ENCODE measurements at places on chromosomes 16 and 17.

GRCh38 chr16:89949121-89949742, 677 bp downstream of the DEF8 start:
- DNase-seq: no peak

GRCh38 chr17:66747578-66748275, 87.2 kb upstream of the CACNG5 start:
- DNase-seq: peak; percentile 82

DNA sequence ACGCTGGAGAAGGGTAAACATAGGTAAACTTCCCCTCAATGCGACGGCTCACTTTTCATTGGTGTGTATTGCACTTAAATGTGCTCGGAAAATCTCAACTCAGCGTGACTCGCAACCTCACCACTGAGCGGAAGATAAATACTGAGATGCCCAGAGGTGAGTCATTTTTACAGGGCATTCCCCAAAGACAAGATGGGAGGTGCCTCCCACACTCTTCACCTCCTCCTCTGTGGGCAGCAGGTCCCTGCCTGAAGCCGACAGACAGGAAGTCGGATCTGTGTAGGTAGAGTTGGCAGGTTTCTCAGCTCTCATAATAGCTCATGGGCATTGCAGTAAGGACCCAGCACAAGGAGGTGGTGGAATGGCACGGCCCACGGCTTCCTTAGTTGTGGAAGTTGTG, 274.6 kb upstream of the HSBP1 start:
- peak; percentile 36 for DNase-seq

- DNase-seq: peak; percentile 91
These were observed 11.5 kb downstream of the KCNG4 start for GRCh38 chr16:84228256-84228838.

DNA sequence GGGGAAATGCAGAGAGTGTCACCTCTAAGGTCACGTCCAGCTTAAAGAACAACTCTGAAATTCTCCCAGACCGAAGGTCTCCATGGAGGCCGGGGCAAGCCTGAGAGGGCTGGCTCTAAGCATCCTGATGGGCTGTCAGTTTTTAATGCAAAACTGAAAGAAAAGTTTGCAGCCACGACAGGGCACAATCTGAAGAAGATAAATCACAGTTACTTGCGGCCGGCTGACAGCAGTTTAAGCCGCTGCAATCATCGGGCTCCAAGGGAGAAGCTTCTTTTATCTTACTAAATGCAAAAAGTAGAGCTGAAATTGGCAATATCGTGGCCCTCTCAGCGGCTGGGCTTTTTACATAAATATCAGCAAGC, 168.8 kb downstream of the CYLD start:
- no peak for DNase-seq

- no peak for DNase-seq
These were observed 1.0 kb downstream of the RNF166 start for GRCh38 chr16:88705076-88705684.

GRCh38 chr16:85309656-85310587, 197.7 kb upstream of the CIBAR2 start:
- DNase-seq: no peak

DNA sequence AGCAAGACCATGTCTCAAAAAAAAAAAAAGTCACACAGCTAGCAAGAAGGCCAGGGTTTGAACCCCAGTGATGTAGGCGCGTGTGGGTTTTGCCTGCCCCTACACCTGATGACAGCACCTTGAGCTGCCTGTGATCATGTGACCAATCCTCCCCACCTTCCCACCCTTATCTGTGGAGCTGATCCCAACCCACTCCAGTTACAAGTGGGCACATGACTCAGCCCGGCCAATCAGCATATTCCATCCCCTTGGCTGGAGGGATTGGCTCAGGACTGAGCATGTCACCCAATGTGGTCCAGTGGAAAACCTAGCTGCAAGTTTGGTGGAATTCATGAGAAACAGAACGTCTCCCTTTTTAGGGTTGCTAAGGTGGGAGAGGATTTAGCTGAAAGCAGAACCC, 6.6 kb downstream of the TMEM114 start:
- DNase-seq: no peak

GRCh38 chr16:73707863-73708262, 588.8 kb upstream of the PSMD7 start:
- DNase-seq: no peak

DNA sequence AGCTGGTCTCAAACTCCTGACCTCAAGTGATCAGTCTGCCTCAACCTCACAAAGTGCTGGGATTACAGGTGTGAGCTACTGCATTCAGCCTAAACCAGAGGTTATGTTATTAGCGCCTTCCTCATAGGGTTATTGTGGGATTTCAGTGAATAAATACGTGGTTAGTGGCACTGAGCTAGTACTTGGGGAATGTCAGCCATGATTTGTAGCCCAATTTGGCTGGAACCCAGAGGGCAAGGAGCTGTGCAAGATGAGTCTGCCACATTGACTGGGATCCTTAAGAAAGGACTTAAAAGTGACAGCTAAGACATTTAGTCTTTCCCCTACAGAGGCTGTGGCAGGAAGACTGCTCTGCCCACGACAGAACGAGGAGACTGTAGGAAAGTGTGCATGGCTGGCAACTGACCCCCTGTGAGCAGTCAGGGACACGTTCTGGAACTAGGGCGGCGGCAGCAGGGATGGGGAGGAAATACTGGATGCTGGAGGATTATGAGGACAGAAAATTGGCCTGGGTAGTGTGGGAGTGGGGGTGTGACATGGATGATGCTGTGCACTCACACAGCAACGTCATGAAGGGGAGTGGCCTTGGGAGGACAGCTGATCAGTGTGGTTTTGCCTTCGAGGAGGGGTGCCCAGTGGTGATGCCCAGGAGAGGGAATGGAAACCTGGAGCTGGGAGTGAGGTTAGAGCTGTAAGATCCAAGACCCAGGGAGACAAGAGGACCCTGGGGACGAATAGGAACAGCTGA, 14.6 kb downstream of the ATP5PD start:
- DNase-seq: peak; percentile 75

- DNase-seq: no peak
These were observed 22.4 kb upstream of the LGALS9 start for GRCh38 chr17:27608328-27609230.

DNA sequence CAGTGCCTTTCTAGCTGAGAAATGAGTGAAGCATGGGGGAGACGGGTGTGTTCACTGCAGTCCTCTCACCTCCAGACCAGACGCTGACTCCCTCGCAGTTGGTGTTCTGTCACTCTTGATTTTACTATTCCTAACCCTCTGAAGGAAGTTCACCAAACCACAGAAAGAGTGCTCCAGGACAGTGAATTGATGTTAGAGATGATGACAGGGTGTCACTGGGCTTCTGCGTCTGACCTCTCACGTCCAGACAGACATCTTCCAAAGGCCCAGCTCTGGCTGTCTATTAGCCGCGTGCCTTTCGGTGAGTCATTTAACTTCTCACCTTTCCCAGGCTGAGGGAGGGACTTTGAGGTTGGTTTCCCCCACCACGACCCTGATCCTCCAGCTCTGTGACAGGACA, 8.2 kb downstream of the CRAMP1 start:
- DNase-seq: no peak

- DNase-seq: no peak
These were observed 117.0 kb upstream of the MAF start for GRCh38 chr16:79717333-79718137.

DNA sequence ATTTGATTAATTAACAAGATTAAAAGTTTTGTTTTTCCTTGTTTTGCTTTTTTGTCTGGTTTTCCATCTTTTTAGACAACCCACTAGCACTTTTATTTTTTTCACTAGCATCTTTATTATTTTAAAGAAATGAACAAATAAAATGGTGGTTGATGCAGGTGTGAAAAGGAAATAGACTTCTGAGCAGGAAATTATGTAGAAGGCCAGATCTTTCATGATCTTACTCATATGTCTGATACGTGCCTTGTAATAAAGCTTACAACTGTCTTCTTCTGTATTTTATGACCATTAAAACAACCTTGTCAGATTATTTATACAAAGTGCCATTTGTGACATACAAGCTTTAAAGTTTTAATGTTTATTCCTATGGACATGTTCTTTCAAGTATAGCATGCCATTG, 6.3 kb downstream of the SLFN12L start:
- DNase-seq: no peak

DNA sequence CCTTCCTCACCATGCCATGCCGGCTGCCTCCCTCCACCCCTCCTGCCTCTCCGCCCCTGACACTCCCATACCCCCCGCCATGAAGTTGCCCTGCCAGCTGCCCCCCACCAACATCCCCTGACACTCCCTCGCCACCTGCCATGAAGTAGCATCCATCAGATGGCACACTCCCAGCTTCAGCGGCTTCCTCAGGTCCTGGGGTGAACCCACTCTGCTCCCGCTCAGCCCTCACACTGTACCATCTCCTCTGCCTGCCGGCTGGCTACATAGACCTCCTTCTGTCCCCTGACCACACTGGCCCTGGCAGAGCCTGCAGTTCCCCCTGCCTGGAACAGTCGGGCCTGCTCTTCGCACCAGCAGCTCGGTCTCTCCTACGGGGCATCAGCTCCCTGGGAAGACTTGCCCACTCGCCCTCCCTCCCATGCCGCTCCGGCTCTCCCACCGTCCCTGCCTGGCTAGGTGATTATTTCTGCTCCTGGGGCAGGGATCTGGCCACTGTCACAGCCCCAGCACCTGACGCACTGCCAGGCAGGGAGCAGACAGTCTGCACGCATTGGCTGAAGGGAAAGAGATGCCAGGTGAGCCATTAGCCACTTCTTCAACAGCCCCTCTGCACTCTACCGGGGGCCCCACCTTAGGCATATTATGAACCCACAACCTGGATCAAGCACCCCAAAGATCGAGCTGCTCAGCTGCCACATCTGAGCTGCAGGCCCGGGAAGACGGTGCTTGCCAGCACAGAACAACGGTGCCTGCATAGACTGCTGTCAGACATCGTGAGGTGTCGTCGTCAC, 9.0 kb downstream of the CANT1 start:
- no peak for DNase-seq

DNA sequence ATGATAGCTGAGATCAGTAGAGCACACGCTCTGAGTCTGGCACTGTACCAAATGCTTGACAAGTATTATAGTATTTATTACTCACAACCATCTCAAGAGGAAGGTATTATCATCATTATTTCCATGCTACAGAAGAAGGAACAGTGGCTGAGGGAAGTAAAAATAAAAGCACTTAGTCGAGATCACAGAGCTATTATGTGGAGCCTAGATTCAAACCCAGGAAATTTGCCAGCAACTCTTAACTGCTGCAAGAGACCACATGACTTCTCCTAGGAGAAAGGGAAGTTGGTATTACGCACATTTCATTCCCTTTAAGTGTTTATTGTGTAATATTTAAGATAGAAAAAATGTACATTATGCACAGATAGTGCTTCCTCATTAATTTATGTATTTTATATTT, 1.0 kb upstream of the RHOT1 start:
- peak; percentile 83 for DNase-seq

DNA sequence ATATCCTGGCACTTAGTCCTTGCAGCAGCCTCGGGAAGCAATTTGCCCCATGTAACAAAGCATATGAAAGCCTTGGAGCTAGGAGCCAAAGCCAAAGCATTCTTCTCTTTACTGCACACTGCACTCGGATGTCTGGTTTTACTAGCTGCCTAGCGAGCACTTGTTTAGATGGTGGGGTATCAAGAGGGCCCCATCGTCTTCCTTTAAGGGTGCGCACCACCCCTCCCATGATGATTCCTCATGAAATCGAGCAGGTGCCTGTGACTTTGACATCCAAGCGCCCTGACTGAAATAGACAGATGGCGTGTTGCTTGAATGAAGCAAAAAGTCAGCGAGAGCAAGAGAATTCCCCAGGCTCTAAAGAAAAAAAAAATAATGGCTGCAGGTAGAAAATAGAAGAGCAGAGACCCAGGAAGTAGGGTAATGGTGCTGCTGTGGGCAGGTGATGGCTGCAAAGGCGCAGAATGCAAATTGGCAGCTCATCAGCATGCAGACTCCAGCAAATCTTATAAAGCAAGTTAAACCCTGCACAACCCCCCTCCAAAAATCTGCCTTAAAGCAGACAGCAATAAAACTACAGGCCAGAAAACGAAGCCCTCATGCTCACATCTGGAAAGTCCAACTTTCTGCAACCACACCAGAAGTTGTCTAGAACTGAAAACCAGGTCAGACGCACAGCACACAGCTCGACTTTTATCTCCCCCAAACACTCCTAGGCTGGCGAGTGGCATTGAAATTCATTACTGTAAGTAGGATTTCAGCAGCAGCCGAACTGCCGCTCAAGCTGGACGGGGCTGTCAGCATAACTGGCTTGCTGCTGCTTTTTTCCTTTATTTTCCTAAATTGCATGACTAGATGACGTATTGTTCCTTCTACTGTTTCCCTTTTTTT, 384.3 kb downstream of the RBFOX1 start:
- DNase-seq: no peak

Data from astrocyte of the spinal cord (primary cell).